ENCODE measurements at places on chromosomes 2 and 18. TPM values are rescaled to one million over a fixed set of nuclear protein-coding genes. Genes with fewer than 3 reads are reported as not detected.

The RAB27B gene
- 0.17 TPM for total RNA-seq

The C2orf80 gene
- not detected for total RNA-seq

The GRB14 gene
- not detected for total RNA-seq

The ZNF804A gene
- 2.3 TPM for total RNA-seq

The NOL4 gene
- total RNA-seq: not detected

The KCNJ13 gene
- not detected for total RNA-seq

The SETBP1 gene
- total RNA-seq: 72.8 TPM

The BOK gene
- 0.10 TPM for total RNA-seq

The NEURL3 gene
- total RNA-seq: not detected

The USP37 gene
- total RNA-seq: 14.3 TPM

The FAM228A gene
- not detected for total RNA-seq

The SLC5A7 gene
- total RNA-seq: not detected

The ARHGAP15 gene
- total RNA-seq: 112 TPM

The STEAP3 gene
- 1.1 TPM for total RNA-seq

The ATP9B gene
- total RNA-seq: 49.2 TPM

The FOXI3 gene
- total RNA-seq: not detected

The KCNJ3 gene
- not detected for total RNA-seq

The ALK gene
- total RNA-seq: not detected

The CCDC74A gene
- 1.1 TPM for total RNA-seq

The MTLN gene
- 38.3 TPM for total RNA-seq

The PUM2 gene
- total RNA-seq: 94.9 TPM

The DTNA gene
- total RNA-seq: not detected

The IKZF2 gene
- total RNA-seq: 51.5 TPM

The SCYGR2 gene
- total RNA-seq: not detected

The DUSP2 gene
- 118 TPM for total RNA-seq

The CCBE1 gene
- total RNA-seq: not detected

The SERPINB11 gene
- total RNA-seq: not detected

The CELF4 gene
- not detected for total RNA-seq

The SGO2 gene
- 3.3 TPM for total RNA-seq

The POMC gene
- total RNA-seq: 3.2 TPM

The NDUFS1 gene
- total RNA-seq: 50.1 TPM

The HOXD8 gene
- not detected for total RNA-seq

The SALL3 gene
- not detected for total RNA-seq

The AP1S3 gene
- 46.3 TPM for total RNA-seq

The AGXT gene
- total RNA-seq: not detected

The PDCL3 gene
- 26.1 TPM for total RNA-seq

The GRHL1 gene
- total RNA-seq: 0.95 TPM

The SERPINB4 gene
- not detected for total RNA-seq

The ARHGEF4 gene
- total RNA-seq: 0.29 TPM

The SLC9A2 gene
- total RNA-seq: not detected

The MAB21L4 gene
- total RNA-seq: not detected

The C2orf72 gene
- total RNA-seq: not detected

All from activated B cell treated with CpG ODN at 0.5 μM for 24 hours (primary cell).